T-helper 17 cell (primary cell): ENCODE measurements at places on chromosomes 1 and 21. TPM values are rescaled to one million over a fixed set of nuclear protein-coding genes. Genes with fewer than 3 reads are reported as not detected.

DNA sequence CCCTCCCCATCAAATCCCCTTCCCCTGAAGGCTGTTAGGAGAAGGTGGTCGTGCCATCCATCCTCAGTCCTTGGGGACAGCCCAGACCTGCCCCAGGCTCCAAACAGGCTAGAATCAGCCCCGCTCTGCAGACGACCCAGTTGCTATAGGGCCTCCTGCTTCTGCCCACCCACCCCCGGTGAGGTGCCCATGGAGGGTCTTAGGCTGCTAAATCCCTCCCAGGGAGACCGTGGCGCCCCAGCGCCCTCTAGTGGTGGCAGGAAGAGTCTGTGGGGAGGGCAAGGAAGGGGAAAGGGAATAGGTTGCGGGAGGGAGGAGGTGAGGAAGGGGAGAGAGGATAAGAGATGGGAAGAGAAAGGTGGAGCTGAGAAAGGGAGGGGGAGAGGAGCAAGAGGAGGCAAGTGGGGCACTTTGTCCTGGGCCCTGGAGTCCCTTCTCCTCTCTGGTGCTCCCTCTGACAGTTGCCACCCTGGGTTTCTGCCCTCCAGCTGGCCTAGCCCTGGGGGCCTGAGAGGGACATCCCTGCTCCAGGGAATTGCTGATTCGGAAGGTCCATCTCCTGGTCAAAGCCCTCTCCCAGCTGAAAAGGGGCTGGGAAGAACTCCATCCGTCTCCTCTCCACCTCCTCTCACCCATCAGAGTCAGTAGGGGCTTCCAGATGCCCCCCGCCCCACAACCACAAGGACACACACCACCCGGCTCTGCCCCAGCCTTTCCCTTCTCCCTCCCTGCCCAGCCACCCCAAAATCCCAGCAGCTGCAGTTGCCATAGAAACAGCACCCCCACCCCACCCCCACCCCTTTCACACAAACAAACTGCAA lies 55.4 kb downstream of the CAMK2N1 start:
- peaks cover 5% of the 10 kb centered on the region for H3K36me3 ChIP-seq
- no peaks in the 10 kb centered on the region for H3K4me1 ChIP-seq
- peaks cover 64% of the 10 kb centered on the region for H3K27me3 ChIP-seq
- peak; percentile 39 for DNase-seq
- no peak overlapping the region for H3K4me3 ChIP-seq
- peak overlapping the region; percentile 29 for H3K27ac ChIP-seq

- no peak overlapping the region for H3K4me3 ChIP-seq
- H3K27ac ChIP-seq, result no peak overlapping the region
- H3K27me3 ChIP-seq, result peaks cover 6% of the 10 kb centered on the region
Measured at GRCh38 chr1:84277343-84278059, 24.0 kb upstream of the SAMD13 start.

- H3K36me3 ChIP-seq, result no peaks in the 10 kb centered on the region
- H3K27ac ChIP-seq, result no peak overlapping the region
- H3K4me1 ChIP-seq, result no peaks in the 10 kb centered on the region
- H3K4me3 ChIP-seq, result no peak overlapping the region
Measured at GRCh38 chr1:117556341-117556740, 49.5 kb upstream of the TENT5C start.

DNA sequence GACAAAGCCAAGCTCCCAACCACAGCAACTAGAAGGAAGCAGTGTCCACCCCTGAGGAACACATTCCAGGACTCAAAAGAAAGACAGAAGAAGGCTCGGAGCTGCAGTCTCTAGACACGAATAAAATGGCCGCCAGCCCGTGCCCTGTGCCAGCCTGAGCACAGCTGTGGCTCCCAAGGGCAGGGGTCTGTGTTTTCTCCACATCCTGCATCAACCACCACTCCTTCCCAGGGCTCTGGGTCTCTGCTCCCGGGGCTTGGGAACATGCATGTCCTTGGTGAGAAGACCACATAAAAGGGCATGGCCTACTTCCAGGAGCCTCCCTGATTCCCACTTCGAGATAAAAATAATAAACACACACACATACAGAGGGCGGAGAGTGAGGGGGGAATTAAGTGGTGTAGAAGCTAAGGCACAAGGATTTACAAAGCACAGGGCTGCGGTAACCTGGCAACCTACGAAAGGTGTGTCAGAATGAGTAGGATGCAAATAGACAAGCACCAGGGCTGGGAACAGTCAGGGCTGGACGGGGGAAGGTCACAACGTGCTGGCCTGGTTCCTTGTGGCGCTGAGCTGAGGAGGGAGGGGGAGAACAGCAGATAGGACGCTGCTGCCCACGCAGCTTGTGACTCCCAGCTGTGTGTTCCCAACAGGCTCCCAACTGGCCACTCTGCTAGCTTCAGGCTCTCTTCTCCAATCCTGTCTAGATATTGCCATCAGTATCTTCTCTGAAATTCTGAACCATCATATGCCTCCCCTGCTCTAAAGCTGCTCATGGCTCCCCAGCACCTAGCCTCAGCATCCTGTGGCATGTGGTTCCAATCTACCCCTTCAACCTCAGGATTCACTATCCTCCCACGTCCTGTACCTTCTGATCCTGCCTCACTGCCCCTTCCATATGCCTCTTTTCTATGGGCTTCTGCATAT lies 72.5 kb downstream of the CD34 start:
- H3K4me1 ChIP-seq, result peaks cover 60% of the 10 kb centered on the region
- peaks cover 2% of the 10 kb centered on the region for H3K36me3 ChIP-seq
- peak overlapping the region; percentile 88 for H3K27ac ChIP-seq
- DNase-seq, result no peak

GRCh38 chr1:87398641-87399040 lies 70.0 kb downstream of the LMO4 start:
- DNase-seq, result no peak
- no peak overlapping the region for H3K27ac ChIP-seq
- H3K36me3 ChIP-seq, result peaks cover 3% of the 10 kb centered on the region
- no peak overlapping the region for H3K4me3 ChIP-seq
- peaks cover 12% of the 10 kb centered on the region for H3K4me1 ChIP-seq
- no peaks in the 10 kb centered on the region for H3K27me3 ChIP-seq

- peak overlapping the region; percentile 89 for H3K4me3 ChIP-seq
- H3K36me3 ChIP-seq, result peaks cover 11% of the 10 kb centered on the region
- no peak for DNase-seq
- H3K4me1 ChIP-seq, result peaks cover 54% of the 10 kb centered on the region
- H3K27ac ChIP-seq, result peak overlapping the region; percentile 99
Measured at GRCh38 chr21:41369920-41370839, 8.4 kb downstream of the MX2 start.

DNA sequence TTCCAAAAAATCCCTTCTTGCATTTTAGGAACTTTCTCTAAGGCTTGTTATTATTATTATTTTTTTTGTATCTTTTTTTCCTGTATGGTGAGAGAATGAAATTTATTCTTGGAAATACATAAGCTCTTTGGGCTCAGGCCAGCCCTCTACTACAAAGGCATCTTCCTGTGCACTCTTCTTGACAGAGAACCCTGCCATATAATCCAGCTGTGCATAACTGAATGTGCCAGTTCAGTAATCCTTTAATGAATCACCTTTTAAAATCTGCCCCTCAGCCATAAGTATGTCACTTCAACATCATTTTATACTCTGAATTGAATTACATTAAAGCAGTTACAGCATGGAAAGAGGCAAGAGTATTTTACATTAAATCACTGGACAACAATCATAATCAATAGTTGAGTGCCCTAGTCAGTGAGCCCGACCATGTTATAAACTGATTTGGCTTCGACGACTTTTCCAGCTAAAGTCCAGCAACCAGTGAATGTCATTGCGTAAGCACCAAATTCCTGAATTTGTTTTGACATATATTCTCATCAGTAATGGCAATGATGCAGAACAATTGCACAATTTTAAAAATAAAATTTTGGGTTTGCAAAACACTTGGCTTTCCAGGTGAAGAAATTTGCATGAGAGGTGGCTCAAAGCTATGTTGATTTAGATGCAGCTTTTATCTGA lies 59.2 kb upstream of the KCNK2 start:
- no peaks in the 10 kb centered on the region for H3K27me3 ChIP-seq
- H3K4me3 ChIP-seq, result no peak overlapping the region
- H3K4me1 ChIP-seq, result no peaks in the 10 kb centered on the region
- no peaks in the 10 kb centered on the region for H3K36me3 ChIP-seq
- no peak overlapping the region for H3K27ac ChIP-seq

- DNase-seq, result no peak
- H3K27ac ChIP-seq, result no peak overlapping the region
- peaks cover 7% of the 10 kb centered on the region for H3K4me1 ChIP-seq
- peaks cover 24% of the 10 kb centered on the region for H3K27me3 ChIP-seq
- H3K4me3 ChIP-seq, result no peak overlapping the region
- no peaks in the 10 kb centered on the region for H3K36me3 ChIP-seq
Measured at GRCh38 chr1:234265321-234265720, 107.9 kb upstream of the COA6 start.

DNA sequence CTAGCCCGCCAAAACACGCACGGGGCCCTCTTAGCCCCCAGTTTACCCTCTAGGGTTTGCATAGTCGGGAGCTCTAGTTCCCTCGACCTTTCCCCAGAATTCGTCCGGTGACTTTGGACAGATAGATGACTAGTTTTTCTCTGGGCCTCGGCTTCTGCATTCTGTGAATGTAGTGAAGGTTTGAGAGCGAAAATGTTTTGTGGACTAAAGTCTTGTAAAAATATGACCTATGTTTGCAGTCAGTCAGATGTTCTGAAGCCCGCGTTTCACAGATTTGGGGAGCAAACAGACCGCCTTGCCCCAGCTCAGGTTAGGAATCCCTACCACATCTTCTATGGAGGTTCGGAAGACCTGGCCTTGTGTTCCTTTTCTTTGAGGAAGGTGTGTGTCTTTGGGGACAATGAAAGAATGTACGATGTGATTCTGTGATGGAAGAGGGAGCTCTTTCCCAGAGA lies 401 bp downstream of the UQCRH start:
- H3K4me3 ChIP-seq, result peak overlapping the region; percentile 98
- peaks cover 3% of the 10 kb centered on the region for H3K36me3 ChIP-seq
- H3K27me3 ChIP-seq, result no peaks in the 10 kb centered on the region
- peaks cover 36% of the 10 kb centered on the region for H3K4me1 ChIP-seq
- no peak for DNase-seq
- H3K27ac ChIP-seq, result peak overlapping the region; percentile 96

GRCh38 chr1:30612536-30613065 lies 110.8 kb downstream of the MATN1 start:
- no peak overlapping the region for H3K27ac ChIP-seq
- H3K4me1 ChIP-seq, result no peaks in the 10 kb centered on the region
- no peak overlapping the region for H3K4me3 ChIP-seq

DNA sequence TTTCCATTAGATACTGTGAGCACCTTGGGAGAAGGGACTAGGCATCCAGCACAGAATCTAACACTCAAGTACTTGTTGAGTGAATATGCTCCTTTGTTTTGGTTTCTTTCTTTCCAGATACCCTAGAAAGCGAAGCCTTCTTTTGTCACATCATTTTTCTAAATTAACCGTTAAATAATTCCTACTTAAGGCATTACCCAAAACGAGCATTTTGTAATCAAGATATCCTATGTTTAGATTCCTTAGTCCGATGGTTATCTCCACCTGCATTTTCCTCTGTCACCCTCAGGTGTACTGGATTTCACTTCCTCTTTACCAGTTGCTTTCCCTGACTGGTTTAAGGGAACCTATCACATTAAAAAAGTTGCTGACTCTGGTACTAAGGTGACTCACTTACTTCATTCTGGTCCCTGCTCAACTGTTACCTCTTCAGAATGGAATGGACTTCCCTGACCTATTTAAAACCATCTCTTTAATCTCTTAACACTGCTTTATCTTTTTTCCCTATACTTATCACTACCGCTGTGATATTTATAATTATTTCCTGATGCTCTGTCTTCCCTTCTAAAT lies 3.2 kb downstream of the B3GALNT2 start:
- DNase-seq, result no peak
- H3K27me3 ChIP-seq, result no peaks in the 10 kb centered on the region
- no peak overlapping the region for H3K4me3 ChIP-seq
- no peaks in the 10 kb centered on the region for H3K36me3 ChIP-seq
- H3K27ac ChIP-seq, result no peak overlapping the region

DNA sequence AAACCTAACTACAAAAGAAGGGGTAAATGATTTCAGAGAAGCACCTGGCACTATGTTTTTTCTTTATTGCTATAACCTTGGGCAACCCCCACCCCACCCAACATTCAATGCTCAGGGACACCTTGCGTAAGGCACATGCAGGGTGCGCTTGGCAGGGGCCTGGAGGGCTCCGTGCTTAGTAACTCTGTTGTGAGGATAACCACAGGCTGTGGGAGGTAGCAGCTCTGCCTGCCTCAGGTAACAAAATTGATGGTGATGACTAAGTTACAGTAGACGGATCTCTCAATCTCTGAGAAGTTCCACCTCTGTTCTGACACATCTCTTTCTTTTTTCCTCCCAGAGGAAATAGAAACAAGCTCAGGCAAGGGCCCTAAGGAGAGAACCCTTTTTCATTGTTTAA lies 8.7 kb upstream of the CCN1 start:
- no peak for DNase-seq
- H3K36me3 ChIP-seq, result no peaks in the 10 kb centered on the region
- H3K4me1 ChIP-seq, result peaks cover 5% of the 10 kb centered on the region
- peaks cover 80% of the 10 kb centered on the region for H3K27me3 ChIP-seq
- no peak overlapping the region for H3K4me3 ChIP-seq
- no peak overlapping the region for H3K27ac ChIP-seq

- peaks cover 2% of the 10 kb centered on the region for H3K4me1 ChIP-seq
- no peaks in the 10 kb centered on the region for H3K27me3 ChIP-seq
- no peak overlapping the region for H3K27ac ChIP-seq
- DNase-seq, result no peak
Measured at GRCh38 chr1:196412326-196412725, 195.9 kb downstream of the KCNT2 start.

DNA sequence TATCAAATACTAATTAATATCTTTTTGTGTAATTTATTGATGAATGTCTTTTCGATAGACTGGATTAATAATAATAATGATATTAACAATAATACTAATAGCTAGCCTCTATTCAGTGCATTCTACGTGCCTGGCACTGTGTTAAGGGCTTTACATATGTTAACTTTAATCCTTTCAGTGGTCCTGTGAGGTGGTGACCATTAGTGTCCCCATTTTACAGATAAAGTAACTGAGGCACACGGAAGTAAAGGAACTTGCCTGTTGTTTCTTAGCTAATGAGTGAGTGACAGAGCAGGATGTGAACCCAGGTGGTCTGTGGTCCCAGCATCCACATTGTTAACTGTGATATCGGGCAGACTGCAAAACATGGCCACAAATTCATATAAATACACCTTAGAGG lies 335.7 kb upstream of the PROX1 start:
- no peaks in the 10 kb centered on the region for H3K4me1 ChIP-seq
- DNase-seq, result no peak
- H3K27ac ChIP-seq, result no peak overlapping the region
- H3K4me3 ChIP-seq, result no peak overlapping the region
- H3K36me3 ChIP-seq, result no peaks in the 10 kb centered on the region

DNA sequence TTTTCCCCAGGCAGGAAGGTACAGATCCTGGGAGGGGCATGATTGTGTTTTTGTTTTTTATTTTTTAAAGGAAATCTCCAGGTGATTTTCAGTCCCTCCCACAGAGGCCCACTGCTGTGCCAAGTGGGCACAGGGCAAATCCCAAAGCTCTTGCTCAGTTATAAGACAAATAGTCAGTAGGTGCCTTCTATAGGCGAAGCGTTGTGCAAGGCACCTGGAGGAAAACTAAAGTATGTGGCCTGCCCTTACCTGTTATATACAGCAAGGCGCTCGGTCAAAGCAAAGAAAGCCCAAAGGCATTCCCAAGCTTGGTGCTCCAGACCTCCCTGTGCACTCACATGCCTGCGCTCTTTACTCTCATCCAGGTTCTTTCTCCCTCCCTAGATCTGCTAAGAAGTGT lies 81.0 kb downstream of the KCNJ15 start:
- no peak overlapping the region for H3K27ac ChIP-seq
- H3K4me1 ChIP-seq, result no peaks in the 10 kb centered on the region
- H3K4me3 ChIP-seq, result no peak overlapping the region

KCNH1 gene
- total RNA-seq, result not detected

HSPA6 gene
- total RNA-seq, result 0.27 TPM

APOBEC4 gene
- not detected for total RNA-seq

KIRREL1 gene
- not detected for total RNA-seq

NES gene
- not detected for total RNA-seq

ALPL gene
- total RNA-seq, result not detected

VASH2 gene
- total RNA-seq, result 0.55 TPM
